Central memory CD8-positive, alpha-beta T cell (primary cell): ENCODE measurements at places on chromosomes 12 and 14.

DNA sequence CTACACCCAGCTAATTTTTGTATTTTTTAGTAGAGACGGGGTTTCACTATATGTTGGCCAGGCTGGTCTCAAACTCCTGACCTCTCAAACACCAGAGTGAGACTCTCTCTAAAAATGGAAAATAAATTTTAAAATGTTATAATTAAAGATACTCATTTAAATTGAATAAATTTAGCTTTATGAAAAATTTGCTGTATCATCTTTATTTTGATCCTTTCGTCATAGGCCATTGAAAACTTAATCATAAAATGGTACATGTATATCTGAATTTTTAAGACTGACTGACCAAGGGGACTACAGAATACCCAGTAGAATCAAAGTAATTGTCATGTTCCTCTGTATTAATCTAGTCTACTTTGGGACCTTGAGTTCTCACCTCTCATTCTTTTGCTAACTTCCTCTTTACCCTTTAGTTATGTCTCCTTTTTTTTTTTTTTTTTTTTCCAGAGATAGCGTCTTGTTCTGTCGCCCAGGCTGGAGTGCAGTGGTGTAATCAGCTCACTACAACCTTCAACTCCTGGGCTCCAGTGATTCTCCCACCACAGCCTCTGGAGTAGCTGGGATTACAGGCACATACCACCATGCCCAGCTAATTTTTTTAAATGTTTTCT lies 9.5 kb downstream of the RAB5B start:
- no peak for DNase-seq

GRCh38 chr14:99850709-99851108 lies 57.5 kb downstream of the EML1 start:
- no peak for DNase-seq

GRCh38 chr12:47820631-47821345 lies 1.1 kb upstream of the HDAC7 start:
- DNase-seq = no peak

- DNase-seq = no peak
Observed at GRCh38 chr14:98112194-98112780, 1159.7 kb downstream of the BCL11B start.

DNA sequence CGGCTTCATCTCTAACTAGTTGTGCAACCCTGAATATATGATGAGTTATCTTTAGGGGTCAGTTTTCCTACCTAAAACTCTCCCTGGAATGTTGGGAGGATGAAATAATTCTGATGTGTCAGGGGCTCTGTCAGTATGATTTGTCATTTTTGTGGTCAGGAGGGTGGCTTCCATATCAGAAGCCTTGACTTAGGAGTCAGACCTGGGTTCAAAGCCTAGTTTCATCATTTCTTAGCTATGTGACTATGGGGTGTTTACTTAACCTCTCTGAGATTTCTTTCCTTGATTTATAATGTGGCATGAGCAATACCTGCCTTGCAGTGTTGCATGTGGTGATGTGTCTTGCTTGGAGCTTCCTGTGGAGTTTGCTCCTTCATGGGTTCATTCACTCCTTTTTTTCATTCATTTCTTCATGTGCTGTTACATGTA lies 146.8 kb downstream of the CHST11 start:
- no peak for DNase-seq

GRCh38 chr14:21220874-21221477 lies 48.3 kb downstream of the HNRNPC start:
- no peak for DNase-seq

GRCh38 chr14:34072921-34073320 lies 122.0 kb upstream of the EGLN3 start:
- no peak for DNase-seq

- no peak for DNase-seq
Observed at GRCh38 chr14:101034986-101035385, 131.5 kb upstream of the RTL1 start.

- DNase-seq = no peak
Observed at GRCh38 chr14:84390010-84390409, 1139.9 kb upstream of the FLRT2 start.

DNA sequence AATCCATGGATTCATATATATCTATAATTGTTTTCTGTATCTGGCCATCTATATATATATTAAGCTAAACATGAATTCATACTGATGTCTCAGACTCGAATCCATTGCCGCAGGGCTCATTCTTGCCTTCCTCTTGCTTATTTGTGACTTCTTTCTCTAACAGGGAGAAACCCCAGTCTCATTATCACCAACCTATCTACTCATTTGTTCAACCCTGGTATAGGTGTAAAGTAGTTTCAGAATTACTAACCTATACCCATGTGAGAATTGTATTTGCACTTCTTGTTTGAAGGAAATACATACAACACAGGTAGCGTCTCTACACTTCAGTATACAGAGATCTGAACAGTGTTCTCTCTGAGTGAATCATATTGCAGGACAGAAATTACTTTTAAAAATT lies 77.7 kb downstream of the PTPN11 start:
- DNase-seq = no peak

DNA sequence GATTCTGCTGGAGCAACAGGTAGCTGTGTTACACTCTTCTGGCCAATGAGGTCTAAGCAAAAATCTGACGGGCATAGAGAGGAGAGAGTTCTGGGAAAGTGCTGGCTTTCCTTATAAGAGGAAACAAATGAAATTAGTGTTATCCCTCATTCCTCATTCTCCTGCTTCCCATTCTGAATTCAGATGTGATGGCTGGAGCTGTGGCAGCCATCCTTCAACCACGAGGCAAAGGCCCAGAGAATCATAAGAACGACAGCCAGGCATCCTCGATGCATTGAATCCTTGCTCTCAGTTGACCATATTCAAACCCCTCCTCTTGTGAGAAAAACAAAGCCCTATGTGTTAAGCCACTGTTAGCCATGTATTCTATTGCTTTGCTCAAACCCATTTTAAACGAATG lies 27.5 kb upstream of the RIMBP2 start:
- no peak for DNase-seq

DNA sequence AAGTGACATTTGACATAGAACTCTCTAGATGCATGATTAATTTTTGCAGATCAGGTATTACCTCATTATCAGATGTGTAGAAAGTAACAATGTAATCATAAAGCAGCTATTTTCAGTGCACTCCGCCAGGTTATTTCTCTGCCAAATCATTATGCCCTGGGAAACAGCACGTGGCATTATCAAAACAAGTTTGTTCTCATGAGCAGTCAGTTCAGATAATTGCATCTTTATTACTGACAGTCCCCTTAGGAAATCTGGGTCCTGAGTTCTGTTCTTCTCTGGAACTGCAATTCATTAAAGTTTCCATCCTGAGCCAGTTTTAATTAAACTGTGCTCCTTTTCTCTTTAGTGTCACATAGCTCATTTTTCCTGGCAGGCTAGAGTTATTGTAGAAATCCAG lies 94.7 kb upstream of the KRR1 start:
- no peak for DNase-seq

DNA sequence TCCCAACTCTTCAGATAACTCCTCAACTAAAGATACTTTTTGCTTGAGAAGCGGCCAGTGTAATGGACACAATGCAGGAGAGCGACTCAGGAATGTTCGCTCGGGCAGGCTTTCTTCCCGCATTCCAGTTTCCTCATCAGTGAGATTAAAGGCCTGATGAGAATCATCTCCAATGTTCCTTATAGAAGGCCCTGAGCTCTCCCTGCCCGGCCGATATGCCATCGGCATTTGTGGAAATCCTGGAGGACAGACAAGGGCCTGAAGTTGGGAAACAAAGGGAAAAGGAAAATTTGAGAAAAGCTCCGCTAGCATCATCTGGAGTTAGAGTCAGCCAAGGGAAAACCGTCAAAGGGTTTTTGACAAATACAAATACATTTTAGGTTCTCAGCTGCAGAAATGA lies 38.0 kb upstream of the FOXN3 start:
- no peak for DNase-seq

GRCh38 chr12:79765157-79765556 lies 74.4 kb upstream of the PAWR start:
- no peak for DNase-seq

GRCh38 chr12:79407671-79408622 lies 282.8 kb downstream of the PAWR start:
- DNase-seq = no peak

DNA sequence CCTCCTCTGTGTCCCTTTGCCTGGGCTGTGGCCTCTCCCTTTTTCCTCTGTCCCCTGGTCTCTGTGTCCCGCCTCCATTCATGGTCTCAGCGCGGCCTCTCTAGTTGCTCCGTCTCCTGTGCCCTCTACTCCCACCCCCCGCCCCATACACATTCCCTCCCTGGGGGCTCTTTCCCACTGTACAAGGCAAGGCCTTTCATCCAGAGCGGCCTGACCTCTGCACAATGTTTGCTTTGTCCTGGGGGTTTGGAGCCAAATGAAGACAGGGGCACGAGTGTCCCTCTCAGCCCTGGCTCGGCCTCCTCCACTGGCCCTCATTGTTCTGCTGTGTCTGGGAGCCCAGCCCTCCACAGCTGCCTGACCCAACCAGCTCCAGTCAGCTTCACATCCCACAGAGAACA lies 678.6 kb downstream of the BCL11B start:
- DNase-seq = no peak

- DNase-seq = no peak
Observed at GRCh38 chr14:99479160-99479905, 1.3 kb downstream of the SETD3 start.

- DNase-seq = no peak
Observed at GRCh38 chr14:90503582-90503981, 106.8 kb downstream of the CALM1 start.

- DNase-seq = no peak
Observed at GRCh38 chr14:29085546-29085945, 319.0 kb downstream of the FOXG1 start.

DNA sequence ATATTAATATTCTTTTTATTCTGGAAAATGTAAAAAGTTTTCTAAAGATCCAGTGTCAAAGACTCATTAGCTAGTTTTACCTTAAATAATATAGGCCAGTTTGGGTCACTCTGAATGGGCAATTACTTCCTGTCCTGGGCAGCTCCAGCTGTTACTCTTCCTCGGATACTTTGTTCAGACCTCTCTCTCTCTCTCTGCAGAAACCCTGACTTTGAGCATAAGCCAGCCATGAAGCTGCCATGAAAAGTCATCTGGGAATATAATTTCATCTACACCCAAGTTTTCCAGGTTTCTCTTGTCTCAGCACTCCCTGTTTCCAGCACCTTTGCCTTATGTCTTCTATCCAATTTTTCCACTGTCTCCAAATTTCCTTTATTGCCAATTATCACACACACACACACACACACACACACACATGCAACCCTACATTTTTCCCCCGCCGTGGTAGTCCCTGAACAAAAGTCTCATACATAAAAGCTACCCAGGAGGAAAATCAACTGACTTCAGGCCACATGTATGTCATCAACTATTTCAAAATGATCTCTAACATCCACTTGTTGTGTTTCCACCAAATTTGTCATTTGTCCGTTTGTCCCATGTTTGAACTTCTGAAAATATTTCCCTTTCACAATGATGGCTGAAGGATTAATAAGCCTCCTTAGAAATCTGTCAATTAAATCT lies 318.1 kb downstream of the SSPN start:
- no peak for DNase-seq

DNA sequence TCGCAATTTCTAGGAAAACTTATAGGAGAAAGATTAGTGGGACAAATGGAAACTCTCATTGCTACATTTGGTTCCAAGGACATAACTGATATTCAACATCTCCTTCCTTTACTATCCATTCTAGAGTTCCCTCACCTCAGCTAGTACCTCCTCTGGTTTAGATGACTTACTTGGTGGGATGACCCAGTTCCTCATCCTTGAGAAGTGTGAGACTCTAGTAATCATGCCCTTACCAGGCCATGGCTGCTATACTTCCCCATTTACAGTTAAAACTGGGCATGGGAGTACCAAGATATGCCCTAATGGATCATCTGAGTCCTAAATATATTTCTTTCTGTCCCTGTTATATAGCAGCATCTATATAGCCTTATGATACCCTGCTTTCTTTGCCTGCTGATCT lies 58.1 kb downstream of the IFT81 start:
- DNase-seq = no peak

GRCh38 chr12:90327793-90328743 lies 619.4 kb upstream of the ATP2B1 start:
- no peak for DNase-seq

GRCh38 chr12:65074932-65075331 lies 46.2 kb downstream of the WIF1 start:
- no peak for DNase-seq

GRCh38 chr12:113030875-113031525 lies 25.5 kb upstream of the DTX1 start:
- DNase-seq = no peak

GRCh38 chr12:114339626-114340025 lies 66.3 kb downstream of the TBX5 start:
- DNase-seq = no peak

- no peak for DNase-seq
Observed at GRCh38 chr12:105204916-105205315, 31.1 kb downstream of the APPL2 start.

- peak; percentile 51 for DNase-seq
Observed at GRCh38 chr14:103091041-103091882, 3.3 kb upstream of the EXOC3L4 start.
